T follicular helper cell (primary cell): ENCODE measurements at places on chromosomes 2 and 18.

DNA sequence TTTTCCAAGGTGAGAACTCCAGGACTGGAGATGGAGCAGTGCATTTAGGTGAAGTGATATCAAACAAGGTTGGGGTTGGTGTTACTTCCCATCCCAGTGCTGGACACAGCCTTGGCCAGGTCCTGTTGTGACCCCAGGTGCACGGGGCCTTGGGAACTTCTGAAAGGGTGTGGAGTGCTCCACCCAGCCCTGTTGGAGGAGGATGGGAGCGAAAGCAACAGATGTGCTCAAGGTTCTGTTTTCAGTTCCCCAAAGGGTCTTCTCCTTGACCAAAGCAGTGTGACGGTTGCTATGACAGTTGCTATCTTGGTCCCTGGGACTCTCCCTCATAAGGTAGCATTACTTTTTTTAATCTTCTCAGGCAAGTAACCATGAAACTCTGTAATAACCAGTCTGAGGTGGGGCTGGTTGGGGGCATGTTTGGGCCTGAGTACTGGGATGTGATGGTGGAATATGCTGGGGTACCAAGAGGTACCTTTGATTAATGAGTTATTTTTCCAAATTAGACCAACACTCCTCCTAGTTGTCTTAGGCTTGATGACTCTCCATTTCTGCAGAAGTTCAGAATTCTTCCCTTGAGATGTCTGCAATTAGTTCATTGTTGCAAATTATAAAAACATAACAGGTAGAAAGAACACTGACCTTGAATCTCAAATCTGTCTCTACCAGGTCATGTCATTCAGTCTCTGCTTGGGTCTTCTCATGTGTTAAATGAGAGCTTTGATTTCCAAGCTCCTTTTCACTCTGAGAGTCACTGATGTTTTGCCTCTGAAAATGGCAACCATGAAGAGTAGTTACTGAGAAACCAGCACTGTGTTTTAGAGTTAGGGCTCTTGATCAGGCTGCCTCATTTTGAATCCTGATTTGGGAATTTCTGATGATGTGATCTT, 154.5 kb downstream of the RPIA start:
- no peak for DNase-seq

DNA sequence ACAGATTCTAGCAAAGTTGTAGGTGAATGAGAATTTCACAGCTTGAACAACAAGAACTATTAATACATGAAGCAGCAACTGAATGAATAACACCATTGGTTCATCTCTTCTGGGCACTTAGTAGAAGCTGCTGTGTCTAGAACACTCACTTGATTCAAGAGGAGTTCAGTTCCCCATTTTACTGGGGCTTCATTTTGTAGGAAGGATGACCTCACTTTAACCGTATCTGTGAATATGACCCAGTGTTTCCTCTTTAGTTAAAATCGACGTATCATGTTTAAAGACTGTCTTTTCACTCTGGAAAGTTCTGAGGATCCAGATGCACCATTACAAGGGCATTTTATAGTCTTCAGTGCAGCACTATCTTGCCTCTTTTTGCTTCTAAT, 47.8 kb downstream of the LRRTM1 start:
- DNase-seq = no peak

DNA sequence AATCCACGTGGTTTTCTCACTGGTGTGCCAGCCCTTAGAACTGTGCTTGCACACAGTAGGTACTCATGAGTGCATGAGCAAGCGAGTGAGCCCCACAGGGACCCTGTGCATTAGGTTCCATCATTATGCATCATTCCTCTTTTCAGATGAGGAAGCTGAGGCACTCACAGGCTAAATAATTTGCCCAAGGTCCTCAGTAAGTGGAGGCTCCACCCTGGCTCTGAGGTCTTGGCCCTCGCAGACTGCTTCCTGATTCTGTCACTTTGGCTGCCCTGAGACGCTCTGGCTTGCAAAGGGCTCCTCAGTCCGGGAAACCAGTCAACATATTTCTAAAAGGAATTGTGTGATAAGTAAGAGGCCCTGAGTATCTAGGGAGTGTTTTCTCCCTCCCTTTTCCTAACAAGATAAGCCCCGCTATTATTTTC, 71.7 kb downstream of the IL1R2 start:
- no peak for DNase-seq

DNA sequence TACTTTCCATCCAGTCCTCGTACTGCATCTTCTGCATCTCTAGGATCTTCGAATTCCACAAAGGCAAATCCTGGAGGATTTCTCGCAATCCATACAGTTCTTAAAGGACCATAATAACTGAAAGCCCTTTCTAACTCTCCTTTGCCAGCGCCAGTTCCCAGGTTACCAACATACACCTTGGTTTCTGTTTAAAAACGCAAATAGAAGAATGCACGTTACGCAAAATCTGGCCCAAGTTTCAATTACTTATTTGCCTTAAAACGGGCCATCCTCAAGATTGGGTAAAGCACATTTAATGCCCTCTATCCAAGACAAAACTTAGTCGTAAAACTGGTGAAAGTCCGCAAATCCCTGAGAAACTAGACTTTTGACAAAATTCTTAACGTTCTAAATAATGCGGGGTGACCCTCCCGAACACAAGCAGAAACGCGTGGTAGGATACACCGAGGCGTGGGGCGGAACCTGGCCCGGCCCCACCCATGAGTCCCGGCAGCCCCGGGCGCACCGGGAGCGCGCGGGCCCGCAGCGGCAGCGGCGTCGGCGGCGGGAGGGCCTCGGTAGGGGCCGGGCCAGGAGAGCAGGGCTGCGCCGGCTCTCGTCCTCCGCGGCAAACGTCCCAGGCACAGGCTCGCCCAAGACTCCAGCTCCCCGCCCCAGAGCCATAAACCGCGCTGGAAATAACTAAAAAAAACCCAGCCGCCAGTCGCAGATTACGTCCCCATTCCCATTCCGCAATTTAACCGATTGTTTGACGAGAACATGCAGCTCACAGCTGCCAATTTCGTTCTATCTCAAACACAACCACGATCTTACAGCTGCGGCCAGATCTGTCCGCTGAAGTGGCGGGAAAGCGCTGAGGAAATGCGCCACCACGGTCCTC, 910 bp downstream of the SRSF7 start:
- peak; percentile 20 for DNase-seq

GRCh38 chr18:75226286-75226955, 15.8 kb downstream of the TSHZ1 start:
- no peak for DNase-seq

DNA sequence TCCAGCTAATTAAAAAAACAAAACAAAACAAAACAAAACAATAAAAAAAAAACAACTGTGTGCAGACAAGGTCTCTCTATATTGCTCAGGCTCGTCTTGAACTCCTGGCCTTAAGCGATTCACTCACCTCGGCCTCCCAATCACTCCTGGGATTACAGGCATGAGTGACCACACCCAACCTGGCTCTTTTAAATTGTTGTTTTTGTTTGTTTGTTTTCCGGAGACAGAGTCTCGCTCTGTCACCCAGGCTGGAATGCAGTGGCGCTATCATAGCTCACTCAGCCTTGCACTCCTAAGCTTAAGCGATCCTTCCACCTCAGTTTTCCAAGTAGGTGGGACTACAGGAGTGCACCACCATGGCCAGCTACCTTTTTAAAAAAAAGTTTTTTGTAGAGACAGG, 201.6 kb downstream of the EN1 start:
- DNase-seq = no peak

- no peak for DNase-seq
These were observed 192.9 kb downstream of the NOL4 start for GRCh38 chr18:34031810-34032209.

GRCh38 chr2:70964596-70965386, 13.6 kb upstream of the ANKRD53 start:
- peak; percentile 77 for DNase-seq

DNA sequence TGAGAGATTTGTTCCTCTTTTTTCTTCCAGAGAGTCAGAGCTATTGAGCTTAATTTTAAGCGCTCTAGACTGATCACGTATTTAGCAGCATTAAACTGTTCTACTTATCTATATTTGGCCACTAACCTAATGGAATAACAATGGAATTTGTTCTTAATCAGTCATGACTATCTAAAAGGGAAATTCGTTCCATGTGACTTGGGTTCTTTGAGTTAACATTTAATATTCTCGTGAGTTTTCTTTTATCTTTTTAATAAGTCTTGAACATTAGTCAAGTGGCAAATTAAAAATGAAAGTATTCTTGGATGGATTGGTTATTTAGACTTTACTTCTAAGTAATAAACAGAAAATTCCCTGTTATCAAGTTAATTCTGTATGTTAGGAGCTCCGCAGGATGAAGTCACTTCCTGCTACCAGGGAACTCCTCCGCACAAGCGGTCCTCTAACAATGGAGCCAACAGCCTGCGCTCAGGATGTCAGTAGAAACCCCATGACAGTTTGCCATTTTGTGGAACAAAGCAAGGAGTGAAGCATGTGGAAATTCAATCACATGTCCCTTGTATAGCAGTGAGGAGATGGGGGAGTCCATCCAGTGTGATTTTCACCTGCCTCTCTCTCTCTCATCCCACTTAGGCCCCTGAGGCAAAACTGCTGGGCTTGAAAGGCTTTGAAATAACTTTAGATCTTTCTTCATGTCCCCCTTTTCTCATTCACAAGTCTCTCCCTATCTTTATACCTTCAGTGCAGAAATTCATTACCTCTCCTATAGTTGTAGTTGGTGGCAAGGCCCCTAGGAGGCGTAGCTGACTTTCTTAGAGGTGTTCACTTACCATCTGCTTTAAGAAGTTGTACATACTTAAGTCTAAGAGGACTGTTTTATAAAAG, 138.1 kb downstream of the WDR7 start:
- DNase-seq = no peak

GRCh38 chr2:235669269-235669831, 175.5 kb downstream of the AGAP1 start:
- DNase-seq = peak; percentile 3

GRCh38 chr2:205461169-205461568, 221.1 kb upstream of the NRP2 start:
- no peak for DNase-seq

- DNase-seq = no peak
These were observed 5.3 kb downstream of the SPC25 start for GRCh38 chr2:168884975-168885374.

GRCh38 chr2:66318009-66318561, 116.8 kb upstream of the MEIS1 start:
- DNase-seq = no peak

DNA sequence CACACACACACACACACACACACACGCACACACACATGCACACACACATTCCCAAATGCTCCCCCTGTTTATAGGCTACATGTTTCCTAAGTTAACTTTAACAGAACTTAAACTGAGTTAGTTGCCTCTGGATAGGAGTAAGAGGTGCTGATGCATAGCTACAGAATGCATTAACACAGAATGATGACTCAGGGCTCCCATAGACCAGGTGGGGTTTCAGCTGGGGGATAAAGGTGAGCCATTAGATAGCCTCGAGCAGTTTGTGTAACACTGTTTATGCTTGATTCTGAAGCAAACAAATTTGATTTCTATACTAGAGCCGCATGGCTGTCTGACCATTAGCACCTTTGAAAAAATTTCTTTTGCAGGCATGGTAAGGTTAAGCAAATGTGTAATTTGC, 741.0 kb downstream of the PLCL1 start:
- no peak for DNase-seq

GRCh38 chr18:48492880-48493279, 46.0 kb upstream of the CTIF start:
- no peak for DNase-seq

DNA sequence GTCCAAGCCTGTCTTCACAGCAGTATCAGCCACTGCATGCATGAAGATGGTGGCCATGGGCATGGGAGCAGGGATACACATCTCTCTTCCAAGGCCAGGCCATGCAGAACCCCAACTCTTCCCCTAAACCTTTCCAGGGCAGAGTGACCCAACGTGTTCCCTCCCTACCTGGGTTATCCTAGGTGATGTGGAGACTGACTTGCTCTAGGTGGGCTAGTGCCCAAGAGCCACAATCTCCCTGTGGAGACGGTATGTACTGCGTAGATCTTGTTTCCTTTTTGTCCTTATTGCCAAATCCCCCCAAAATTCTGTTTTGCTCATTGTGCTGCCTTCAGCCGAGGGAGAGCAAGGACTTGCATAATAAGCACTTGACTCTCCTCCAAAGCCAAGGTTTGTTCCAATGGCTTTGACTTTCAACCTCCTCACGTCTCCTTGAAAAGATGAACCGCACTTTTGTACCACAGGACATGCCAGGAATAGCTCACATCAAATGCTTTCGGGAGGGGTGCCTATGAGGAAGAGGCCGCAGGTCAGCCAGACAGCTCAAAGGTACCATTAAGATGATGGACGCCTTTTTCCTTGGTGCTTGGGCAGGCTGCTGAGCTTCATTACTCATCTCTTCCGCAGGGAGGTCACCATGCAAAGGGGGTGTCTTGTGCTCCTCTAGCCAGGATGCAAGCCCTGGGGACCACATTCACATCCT, 76.2 kb upstream of the GLI2 start:
- no peak for DNase-seq

DNA sequence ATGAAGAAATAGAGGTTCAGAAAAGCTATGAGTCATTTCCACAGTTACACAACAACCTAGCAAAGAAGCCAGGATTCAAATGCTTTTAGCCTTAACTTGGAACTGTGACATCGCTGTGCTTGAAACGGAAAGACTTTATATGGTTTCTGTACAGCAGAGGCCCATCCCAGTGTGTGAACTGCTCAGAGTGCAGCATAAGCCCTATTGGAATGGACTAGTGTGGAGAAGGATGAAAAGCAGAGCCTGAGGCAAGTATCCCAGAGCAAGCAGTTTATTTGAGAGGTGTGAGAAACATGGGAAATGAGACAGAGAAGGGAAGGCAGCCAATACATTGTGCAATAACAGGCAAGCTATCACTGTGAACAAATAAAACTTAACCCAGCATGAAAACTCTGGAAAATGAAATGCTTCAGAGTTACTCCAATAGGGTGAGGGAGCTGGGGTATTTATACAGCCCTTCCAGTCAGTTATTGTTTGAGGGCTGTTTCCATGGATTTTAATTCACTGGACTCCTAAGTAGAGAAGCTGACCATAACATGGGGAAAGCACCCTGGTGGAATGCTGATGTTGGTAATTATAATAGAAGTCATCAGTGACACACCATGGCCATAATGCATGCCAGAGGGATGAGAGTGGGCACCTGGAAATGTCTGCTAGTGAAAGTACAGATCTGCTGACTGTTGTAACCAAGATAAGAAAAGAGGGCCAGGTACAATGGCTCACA, 254.0 kb upstream of the POU3F3 start:
- no peak for DNase-seq

- no peak for DNase-seq
These were observed 83.5 kb downstream of the COBLL1 start for GRCh38 chr2:164757934-164758695.

GRCh38 chr2:226743915-226744314, 55.7 kb downstream of the IRS1 start:
- no peak for DNase-seq

DNA sequence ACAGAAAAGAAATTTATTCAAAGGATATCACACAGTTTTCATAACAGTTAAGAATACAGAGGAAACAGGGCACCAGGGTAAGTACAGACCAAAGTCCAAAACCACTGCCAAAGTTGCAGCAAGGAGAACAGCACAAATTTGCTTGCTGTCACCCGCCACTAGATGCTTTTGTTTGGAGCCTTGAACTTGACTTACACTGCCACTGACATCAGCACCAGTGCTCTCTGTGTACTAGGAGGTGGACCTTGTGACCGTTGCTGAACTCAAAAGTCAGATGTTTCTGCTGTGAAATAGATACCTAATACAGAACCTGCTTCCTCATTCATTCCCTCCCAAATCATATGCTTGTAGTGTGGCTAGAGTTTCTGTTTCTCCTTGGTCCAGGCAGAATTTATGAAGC, 578.3 kb upstream of the TMEFF2 start:
- DNase-seq = no peak

GRCh38 chr18:3234457-3234856, 13.1 kb upstream of the MYL12A start:
- DNase-seq = no peak

GRCh38 chr2:173339807-173340206, 14.9 kb upstream of the CDCA7 start:
- no peak for DNase-seq
